ENCODE measurements at places on chromosomes 13 and 19.

GRCh38 chr13:41212881-41213280 is 18.5 kb upstream of the KBTBD7 start:
- no peak for DNase-seq

- no peak for DNase-seq
These were observed 515.3 kb downstream of the IRS2 start for GRCh38 chr13:109271061-109271460.

- peak; percentile 62 for DNase-seq
These were observed 710 bp upstream of the BTBD2 start for GRCh38 chr19:2016041-2016807.

DNA sequence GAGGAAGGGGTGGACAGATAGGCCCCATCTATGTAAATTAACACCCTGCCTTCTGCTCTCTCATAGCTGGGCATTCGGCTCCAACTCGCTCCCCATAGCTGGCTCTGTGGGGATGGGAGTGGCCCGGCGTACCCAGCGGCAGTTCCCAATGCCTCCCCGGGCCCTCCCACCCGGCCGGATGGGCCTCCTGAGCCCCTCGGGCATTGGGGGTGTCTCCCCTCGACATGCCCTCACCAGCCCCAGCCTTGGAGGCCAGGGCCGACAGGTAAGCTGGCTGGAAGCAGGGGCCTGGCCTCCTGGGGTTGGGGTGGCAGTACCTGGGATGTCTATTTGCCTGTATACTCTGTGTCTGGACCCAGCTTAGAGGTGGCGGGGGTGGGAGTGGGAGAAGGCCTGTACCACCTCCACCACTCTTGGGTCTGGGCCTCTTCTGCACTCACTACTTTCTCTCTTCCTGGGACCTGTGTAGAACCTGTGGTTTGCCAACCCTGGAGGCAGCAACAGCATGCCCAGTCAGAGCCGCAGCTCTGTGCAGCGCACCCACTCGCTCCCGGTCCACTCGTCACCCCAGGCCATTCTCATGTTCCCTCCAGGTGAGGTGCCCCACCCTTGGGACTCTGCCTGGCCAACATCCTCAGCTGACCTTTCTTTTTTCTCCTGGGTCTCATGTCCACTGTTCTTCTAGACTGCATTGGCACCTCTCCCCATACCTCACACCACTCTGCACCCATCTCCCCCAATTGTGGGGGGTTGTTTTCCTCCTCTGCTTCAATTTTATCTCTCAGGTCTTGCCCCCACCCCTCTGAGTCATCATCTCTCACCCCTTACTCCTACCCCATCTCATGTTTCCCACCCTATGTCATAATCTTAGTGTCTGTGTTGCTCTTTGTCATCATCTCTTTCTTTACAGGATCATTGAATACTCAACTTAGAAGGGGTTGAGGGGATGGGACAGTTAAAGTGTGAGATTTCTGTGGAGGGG is 10.1 kb downstream of the PAF1 start:
- no peak for DNase-seq

- no peak for DNase-seq
These were observed 138.1 kb downstream of the PTPRS start for GRCh38 chr19:5202553-5202952.

DNA sequence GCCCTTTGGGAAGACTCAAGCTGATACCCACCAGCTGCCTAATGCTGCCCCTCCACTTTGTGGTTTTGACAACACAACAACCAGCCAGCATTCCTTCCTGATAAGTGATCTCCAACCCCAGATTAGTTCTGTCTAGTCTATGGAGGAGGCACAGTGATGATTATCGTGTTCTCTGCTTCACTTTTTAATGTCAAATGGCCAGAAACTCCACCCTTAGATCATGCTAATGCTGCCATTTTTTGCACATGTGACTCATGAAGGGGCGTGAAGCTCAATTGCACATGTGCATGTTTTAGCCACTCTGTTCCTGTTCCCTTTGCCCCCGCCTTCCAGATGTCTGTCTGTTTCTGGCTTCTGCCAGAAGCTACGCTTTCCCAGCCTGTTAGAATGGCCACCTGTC is 199.8 kb downstream of the COG6 start:
- no peak for DNase-seq

- DNase-seq, result no peak
These were observed 1.8 kb upstream of the ATP11A start for GRCh38 chr13:112687836-112688559.

GRCh38 chr19:10921910-10922637 is 6.4 kb downstream of the YIPF2 start:
- DNase-seq, result no peak

- DNase-seq, result no peak
These were observed 246.1 kb downstream of the UQCRFS1 start for GRCh38 chr19:28966737-28967399.

Measured in head of caudate nucleus (tissue), 42 donors.